ENCODE measurements at places on chromosomes 11 and 22. TPM values are rescaled to one million over a fixed set of nuclear protein-coding genes. Genes with fewer than 3 reads are reported as not detected.

- peaks cover 10% of the 10 kb centered on the region for H3K36me3 ChIP-seq
- H3K27ac ChIP-seq = no peak overlapping the region
- no peak for DNase-seq
- no peaks in the 10 kb centered on the region for H3K27me3 ChIP-seq
Measured at GRCh38 chr22:49600891-49601431, 226.7 kb downstream of the BRD1 start.

DNA sequence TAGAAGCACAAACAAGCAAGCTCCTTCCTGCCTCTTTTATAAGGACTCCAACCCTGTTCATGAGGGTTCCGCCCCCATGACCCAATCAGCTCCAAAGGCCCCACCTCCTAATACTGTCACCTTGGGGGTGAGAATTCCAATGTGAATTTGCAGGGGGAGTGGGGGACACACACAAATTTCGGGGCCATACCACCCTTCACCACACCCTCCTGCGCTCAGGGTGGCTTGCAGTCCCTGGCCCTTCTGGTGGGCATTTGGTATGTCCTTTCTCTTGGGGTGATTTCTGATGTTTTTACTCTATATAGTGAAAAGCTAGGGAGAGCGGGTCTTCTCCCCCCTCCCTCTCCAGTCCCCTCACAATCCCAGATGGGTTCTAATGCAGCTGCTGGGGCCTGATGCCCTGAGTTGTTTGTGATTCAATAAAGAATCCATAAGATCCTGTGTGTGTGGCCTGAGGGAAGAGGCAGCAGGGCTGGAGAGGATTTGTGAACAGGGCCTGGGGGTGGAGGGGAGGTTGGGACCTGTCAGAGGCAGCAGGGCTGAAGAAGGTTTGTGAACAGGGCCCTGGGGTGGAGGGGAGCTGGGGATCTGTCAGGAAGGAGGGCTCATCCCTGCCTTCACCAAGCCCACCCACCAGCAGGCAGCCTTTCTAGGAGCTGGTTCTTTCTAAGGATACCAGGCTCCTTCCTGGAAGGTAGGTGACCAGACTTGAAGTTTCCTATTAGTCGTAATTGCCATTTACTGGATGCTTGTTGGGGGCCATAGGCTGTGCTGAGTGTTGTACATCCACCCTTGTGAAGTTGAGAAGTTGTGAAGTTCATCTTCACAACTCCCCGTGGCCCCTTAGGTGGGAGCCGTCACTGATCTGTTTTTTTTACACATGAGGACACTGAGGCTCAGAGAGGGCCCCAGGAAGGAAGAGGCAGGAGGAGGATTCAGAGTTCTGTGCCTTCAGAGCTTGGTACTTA lies 7.9 kb downstream of the SLC35C1 start:
- H3K4me1 ChIP-seq = no peaks in the 10 kb centered on the region
- H3K27ac ChIP-seq = no peak overlapping the region
- H3K27me3 ChIP-seq = no peaks in the 10 kb centered on the region
- DNase-seq = no peak

DNA sequence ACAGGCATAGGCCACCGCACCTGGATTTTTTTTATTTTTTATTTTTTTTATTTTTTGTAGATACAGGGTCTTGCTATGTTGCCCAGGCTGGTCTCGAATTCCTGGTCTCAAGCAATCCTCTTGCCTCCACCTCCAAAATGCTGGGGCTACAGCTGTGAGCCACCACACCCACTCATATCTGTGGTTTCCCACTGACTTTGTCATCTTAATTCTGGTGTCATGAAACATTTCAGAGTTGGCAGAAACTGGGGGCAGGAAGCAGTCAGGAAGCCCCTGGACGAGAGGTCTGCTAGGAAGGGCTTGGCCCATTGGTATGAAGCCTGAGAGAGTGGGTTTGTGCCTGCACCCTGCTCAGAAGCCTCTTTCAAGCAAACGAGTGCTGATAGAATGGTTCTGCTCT lies 49.1 kb downstream of the COMMD9 start:
- H3K36me3 ChIP-seq = no peaks in the 10 kb centered on the region
- no peaks in the 10 kb centered on the region for H3K27me3 ChIP-seq
- H3K4me3 ChIP-seq = no peak overlapping the region

- no peaks in the 10 kb centered on the region for H3K4me1 ChIP-seq
- H3K27me3 ChIP-seq = no peaks in the 10 kb centered on the region
- DNase-seq = peak; percentile 65
- no peaks in the 10 kb centered on the region for H3K36me3 ChIP-seq
- H3K4me3 ChIP-seq = no peak overlapping the region
Measured at GRCh38 chr11:82701847-82702520, 31.7 kb downstream of the FAM181B start.

The MMP1 gene
- not detected for total RNA-seq

GRCh38 chr11:57523419-57523818 lies 7.1 kb downstream of the TIMM10 start:
- no peaks in the 10 kb centered on the region for H3K27me3 ChIP-seq
- DNase-seq = no peak
- H3K36me3 ChIP-seq = peaks cover 11% of the 10 kb centered on the region
- H3K4me3 ChIP-seq = no peak overlapping the region

DNA sequence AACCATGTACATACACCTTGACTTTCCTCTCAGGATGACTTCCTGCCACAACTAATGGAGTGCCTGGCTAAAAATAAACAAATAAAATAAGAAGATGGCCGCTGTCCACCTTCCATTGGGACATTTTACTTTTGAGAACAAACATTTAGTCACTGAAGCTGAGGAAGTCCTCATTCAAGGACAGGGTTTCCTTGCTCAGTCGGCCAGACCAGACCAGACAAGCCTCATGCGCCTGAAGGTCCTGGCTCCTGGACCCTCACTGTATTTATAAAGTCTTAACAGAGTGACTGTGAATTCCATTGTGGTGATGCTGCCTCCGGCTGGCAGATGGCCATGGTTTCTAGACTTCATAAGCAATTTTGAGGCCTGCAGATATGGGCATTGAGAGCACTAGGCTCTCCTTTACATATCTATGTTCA lies 114.5 kb downstream of the MAML2 start:
- H3K4me3 ChIP-seq = no peak overlapping the region
- H3K4me1 ChIP-seq = no peaks in the 10 kb centered on the region
- no peaks in the 10 kb centered on the region for H3K27me3 ChIP-seq
- no peak for DNase-seq
- H3K27ac ChIP-seq = no peak overlapping the region

The MOGAT2 gene
- not detected for total RNA-seq

- H3K27ac ChIP-seq = no peak overlapping the region
- peaks cover 5% of the 10 kb centered on the region for H3K36me3 ChIP-seq
- DNase-seq = no peak
- peaks cover 13% of the 10 kb centered on the region for H3K4me1 ChIP-seq
- no peak overlapping the region for H3K4me3 ChIP-seq
Measured at GRCh38 chr11:123174196-123175183, 20.6 kb downstream of the CLMP start.

The C11orf42 gene
- total RNA-seq = not detected

DNA sequence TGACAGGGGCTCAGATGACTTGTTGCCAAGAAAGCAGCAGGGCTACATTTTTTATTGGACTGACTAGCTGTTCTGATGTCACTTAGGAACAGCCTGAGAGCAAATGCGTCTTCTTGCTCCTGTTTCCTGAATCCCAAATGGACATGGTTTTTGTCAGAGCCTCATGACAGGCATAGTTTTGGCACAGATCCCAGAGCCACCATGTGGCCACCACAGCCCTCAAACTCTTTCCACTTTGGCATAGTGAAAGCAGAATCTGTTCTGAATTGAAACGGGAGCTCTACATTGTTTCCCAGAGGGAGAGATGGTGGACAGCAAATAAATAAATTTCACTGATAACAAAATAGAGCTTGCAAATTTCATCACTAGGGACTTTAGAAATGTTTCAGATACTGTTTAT lies 222.2 kb downstream of the C11orf87 start:
- no peaks in the 10 kb centered on the region for H3K4me1 ChIP-seq
- no peak overlapping the region for H3K4me3 ChIP-seq
- H3K27ac ChIP-seq = no peak overlapping the region
- H3K36me3 ChIP-seq = no peaks in the 10 kb centered on the region
- no peak for DNase-seq

The MS4A3 gene
- not detected for total RNA-seq

DNA sequence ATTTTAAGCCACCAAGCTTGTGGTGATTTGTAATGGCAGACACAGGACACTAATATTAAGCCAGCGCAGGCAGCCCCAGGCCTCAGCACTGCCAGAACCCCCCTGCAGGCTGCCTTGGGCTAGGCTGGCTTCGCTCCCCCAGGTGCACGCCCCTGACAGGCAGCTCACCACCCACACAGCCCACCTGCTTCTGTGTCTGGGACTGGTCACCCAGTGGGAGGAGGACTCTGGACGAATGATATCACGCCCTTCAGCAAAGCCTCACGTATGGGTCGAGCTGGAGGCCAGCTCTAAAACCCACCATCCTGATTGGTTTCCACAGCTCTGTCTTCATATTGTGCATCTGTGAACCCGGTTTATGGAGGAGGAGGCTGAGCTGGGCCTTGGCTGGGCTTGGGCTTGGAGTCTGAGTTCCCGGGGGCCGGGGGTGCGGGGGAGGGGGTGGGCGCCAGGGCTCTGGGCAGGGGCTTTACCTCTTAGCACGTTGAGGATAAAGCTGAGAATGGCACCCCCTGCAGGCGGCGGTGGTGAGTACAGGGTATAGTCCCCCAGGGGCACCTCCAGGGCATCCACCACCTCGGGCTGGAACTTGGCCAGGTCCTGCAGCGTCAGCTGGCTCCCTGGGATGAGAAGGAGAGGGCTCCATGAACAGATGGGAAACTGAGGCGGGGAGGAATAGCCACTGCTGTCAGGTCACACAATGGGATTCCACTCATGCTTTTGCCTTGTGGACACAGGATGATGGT lies 13.8 kb downstream of the GGT5 start:
- peaks cover 2% of the 10 kb centered on the region for H3K36me3 ChIP-seq
- DNase-seq = peak; percentile 88
- H3K4me3 ChIP-seq = no peak overlapping the region
- no peaks in the 10 kb centered on the region for H3K4me1 ChIP-seq
- no peak overlapping the region for H3K27ac ChIP-seq
- H3K27me3 ChIP-seq = no peaks in the 10 kb centered on the region

GRCh38 chr11:71245601-71246391 lies 6.6 kb downstream of the SHANK2 start:
- peak overlapping the region; percentile 86 for H3K27ac ChIP-seq
- peak overlapping the region; percentile 56 for H3K4me3 ChIP-seq
- H3K36me3 ChIP-seq = peaks cover 13% of the 10 kb centered on the region

DNA sequence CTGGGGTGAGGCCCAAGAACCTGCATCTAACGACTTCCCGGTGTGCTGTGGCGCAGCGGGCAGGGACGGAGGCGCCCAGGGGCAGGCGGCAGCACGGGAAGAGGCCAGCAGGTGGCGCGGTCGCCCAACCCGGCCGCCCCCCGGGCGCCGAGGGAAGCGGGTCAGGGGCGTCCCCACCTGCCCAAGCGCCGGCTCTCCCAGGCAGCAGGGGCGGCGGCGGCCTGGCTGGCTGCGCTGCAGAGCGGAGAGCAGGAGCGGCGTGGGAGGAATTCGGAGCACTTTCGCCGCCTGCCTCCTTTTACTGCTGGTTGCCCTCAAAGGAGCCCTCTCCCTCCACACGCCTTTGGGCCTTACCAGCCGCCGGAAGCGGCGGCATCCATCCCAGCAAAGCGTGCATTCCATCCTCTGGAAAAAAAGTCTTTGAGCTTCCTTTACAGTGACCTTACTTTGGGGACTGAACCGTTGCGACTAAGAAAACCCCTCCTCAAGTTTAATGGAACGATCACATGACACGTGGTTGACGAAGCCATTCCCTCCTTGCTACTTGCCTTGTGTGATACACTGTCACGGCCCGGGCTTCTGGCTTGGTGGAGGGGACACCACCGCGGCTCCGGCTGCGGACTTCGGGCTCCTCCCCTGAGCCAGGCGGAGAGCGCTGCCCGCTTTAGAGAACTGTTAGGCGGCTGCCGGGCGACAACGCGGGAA lies 106.8 kb upstream of the CLMP start:
- H3K27me3 ChIP-seq = peaks cover 7% of the 10 kb centered on the region
- H3K36me3 ChIP-seq = no peaks in the 10 kb centered on the region
- H3K4me3 ChIP-seq = peak overlapping the region; percentile 84
- 0 out of 2 replicates have a peak, but pooled peaks cover 1% of the 10 kb centered on the region for H3K4me1 ChIP-seq
- peak; percentile 82 for DNase-seq

The ANAPC15 gene
- total RNA-seq = 72.6 TPM
